ENCODE measurements at places on chromosomes 7 and 10.

DNA sequence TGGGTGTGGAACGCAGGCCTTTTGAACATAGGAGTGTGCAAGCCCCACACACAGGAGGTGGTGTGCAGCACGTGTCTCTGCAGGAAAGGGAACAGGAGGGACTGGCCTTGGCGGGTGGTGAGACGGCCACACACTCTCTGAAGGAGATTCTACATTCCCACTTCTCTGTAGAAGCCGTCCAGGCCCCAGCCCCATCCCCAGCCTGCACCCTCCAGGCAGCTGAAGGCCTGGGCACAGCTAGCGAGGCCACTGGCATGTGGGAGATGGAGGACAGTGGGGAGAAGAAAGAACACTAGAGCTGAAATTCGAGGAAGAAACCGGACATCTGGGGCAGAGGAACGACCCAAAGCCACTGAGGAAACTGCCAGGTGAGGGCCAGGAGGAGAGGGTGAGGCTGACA is 507.3 kb downstream of the DNAJB6 start:
- no peak for DNase-seq

GRCh38 chr7:136530831-136531230 is 337.6 kb upstream of the CHRM2 start:
- DNase-seq: no peak

- no peak for DNase-seq
These were observed 8.9 kb downstream of the AKR1E2 start for GRCh38 chr10:4834898-4835405.

GRCh38 chr7:27192546-27193334 is 7.2 kb downstream of the HOXA13 start:
- no peak for DNase-seq

DNA sequence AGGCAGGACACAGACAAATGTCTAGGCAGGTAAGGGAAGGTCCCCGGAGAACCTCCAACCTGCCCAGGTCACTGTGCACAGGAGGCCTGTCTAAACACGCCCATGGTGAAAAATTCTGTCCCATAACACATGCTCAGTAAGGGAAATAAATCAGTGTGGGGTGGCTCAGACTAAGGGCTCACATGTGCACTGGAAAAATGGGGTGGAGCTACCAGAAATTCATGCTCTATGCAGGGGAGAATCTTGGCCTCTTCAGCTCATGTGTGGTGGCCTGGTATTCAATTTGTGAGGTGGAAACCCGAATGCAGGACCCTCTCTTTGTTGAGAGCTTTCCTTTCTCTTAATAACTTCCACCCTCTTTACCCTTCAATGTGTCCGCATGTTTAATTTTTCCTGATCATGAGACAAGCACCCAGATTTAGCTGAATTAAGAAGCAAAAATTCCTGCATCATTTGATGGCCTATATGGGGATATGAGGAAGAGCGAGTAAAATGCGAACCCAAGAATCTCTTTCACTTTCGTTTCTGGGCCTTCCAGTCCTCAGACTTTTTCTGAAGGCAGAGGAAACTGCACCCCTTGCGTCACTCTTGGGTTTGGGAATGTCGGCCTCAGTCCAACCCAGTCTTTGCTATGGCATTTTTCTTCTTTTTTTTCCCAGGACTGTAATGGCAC is 163.2 kb downstream of the DGKB start:
- DNase-seq: no peak

- no peak for DNase-seq
These were observed 25.8 kb upstream of the PDGFA start for GRCh38 chr7:545470-545869.

DNA sequence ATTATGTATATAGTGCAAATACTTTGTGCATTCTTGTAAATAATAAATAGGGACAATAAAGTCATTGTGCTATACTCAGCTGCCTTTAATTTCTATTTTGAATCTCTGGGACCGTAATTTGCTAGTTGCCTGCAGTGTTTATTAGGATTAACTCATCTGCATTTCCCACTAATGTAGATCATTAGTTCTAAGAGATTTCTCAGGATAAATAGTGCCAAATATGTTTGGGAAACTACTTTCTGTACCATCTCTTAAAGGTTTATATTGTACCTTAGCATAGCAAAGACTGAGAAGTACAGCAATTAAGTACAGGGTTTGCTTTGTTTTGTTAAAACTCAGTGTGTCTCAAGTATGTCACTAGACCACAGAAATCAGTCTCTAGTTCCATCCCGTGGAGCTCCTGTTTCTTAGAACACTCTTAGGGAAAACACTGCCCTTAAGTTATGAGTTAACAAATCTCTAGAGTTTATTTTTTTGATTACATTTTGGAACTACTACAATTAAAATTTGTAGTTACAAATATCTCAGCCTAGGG is 26.0 kb downstream of the ADD3 start:
- DNase-seq: no peak

- no peak for DNase-seq
These were observed 61.1 kb upstream of the ZMIZ1 start for GRCh38 chr10:79007421-79008319.

- peak; percentile 22 for DNase-seq
These were observed 120.6 kb downstream of the CLEC2L start for GRCh38 chr7:139643951-139644585.

DNA sequence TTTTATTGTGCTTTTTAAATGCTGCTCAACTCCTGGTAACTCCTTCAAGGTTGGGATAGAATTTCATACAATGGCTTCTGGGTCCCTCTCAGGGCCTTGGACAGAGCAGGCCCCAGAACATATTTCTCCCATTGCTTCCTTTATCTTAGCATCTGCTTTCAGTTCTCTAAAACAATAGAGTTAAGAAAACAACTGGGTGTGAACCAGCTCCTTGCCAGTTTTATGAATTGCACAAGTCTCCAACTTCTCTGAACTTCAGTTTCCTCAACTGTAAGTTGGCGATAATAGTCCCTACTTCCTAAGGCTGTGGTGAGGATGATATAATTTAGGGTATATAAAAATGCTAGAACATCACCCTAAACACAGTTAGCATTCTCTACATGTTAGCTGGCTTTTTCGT is 77.0 kb upstream of the INHBA start:
- no peak for DNase-seq

DNA sequence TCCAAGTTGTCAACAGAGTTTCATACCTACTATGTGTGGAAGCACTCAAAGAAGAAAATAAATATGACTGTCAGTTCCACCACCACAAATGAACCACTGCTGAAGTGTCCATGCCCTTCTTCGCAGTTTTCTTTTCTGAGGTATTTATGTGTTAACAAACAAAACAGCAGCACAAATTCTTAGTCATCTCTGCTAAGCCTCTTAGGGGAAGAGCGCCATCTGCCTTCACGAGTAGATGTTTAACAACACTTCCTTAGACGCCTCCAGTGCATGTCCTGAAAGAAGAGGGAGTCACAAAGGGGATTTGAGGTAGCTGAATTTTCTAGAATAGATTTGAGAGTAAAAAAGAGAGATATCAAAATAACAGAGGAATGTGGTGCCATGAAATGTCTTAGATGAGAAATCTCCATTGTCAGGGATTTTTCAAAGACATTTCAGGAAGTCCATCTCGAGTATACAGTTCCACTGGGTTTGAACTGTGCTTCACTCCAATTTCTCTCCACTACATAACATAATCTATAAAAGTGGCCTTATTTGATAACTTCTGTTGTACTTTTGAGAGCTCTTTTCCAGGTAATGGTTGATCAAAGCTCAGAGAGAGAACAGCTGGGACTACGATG is 775.3 kb upstream of the POM121L12 start:
- DNase-seq: no peak

- no peak for DNase-seq
These were observed 9.1 kb downstream of the OR2A7 start for GRCh38 chr7:144255471-144255897.

GRCh38 chr7:147245274-147245673 is 1128.7 kb downstream of the CNTNAP2 start:
- DNase-seq: peak; percentile 43

DNA sequence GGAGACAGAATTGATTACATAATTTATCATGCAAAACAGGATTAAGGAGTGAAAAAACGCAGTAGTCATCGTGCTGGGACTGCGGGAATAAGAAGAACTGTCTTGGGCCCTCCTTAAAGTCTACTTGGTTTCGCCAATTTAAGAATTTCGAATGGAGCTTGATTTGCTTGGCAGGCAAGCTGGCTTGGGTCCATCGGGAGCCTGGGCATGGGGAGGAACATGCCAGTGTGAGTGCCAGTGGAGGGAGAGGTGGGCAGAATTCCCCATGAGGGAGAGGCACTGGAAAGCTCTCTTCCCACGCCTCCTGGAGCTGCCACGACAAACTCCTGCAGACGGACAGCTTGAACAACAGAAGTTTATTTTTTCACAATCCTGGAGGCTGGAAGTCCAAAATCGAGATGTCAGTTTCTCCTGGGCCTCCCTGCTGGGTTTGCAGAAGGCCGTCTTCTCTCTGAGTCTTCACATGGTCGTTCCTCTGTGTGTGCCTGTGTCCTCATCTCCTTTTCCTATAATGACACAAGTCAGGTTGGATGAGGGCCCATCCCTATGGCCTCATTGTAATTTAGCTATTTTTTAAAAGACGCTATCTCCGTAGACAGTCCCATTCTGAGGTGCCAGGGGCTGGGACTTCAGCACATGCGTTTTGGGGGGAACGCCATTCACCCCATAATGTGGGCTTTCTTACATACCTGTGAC is 528.7 kb upstream of the DPP6 start:
- no peak for DNase-seq

GRCh38 chr10:70820976-70821750 is 5.4 kb downstream of the SGPL1 start:
- DNase-seq: peak; percentile 25

DNA sequence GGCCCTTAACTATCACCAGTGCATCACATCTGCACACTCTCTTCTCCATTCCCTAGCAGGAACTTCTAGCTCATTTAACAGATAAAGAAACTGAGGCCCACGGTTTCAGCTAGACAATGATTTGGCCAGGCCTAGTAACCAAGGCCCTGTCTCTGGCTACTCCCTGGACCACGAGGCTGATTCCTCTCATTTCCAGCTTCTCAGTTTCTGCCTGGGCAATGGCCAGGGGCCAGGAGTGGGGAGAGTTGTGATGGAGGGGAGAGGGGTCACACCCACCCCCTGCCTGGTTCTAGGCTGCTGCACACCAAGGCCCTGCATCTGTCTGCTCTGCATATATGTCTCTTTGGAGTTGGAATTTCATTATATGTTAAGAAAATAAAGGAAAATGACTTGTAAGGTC is 13.5 kb downstream of the AQP1 start:
- no peak for DNase-seq

DNA sequence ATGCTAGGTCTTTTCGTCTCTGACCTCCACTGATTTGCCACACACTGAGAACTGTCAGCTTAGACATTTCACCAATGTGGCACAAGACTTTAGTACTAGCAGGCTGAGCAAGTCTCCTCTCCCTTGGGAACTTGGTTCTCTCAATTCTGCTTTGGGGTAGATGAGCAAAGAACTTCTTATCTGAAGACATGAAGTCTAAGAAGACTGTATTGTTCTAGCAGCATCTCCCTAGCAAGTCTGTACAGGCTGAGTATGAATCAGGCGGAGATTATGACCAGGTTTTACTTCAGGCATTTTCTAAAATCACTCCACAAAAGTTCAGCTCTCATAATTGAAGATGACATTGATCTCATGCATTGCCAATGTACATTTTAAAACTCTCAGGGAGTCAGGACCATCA is 23.8 kb upstream of the STN1 start:
- no peak for DNase-seq

DNA sequence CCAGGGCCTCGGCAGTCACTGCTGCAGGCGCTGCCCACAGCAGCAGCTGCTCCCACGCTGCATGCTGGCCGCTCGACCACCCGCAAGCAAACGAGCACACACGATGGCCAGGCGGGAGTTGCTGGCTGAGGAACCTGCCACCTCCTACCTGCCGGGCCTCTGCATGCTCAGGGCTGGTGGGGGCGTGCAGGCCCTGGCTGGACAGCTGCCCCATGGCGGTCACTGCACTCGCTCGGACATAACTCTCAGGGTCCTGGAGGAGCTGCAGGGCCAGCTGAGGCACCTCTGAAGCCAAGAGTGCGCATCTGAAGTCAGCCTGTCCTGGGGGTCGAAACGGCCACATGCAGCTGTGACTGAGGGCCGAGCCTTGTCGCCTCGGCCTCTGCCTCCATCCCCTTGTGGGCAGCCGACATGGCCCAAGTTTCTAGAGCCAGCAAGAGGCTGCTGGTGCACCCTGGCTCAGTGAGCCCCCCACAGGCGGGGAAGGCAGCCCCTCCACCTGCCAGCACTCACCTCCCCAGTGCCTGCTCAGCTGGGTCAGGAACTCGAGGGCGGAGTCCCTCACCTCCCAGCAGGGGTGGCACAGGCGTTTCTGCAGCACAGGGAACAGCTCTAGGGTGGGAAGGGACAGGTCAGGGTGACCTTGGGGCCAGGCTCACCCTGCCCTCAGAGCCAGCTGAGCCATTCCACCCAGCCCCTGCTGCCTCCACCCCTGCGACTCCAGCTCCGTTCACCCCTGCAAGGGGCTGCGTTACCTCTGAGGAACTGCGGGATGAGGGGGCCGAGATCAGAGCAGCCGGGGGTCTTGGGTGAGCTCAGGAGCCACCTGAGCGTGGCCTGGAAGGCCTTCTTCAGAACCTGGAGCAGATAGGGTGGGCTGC is 16.1 kb downstream of the BRAT1 start:
- no peak for DNase-seq

DNA sequence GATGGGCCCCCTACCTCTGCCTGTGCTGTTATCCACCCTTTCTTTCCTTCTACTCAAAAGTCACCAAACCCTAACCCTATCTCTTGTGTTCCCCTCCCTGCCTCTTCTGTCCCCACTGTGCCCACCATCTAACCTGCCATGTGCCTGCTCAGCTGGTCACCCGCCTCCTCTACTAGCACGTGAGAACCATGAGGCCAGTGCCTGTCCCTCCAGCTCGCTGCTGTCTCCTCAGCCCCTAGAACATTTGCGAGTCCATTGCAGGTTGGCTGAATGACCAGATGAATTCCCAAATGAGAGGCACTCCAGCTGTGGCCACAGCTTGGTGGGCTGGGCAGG is 129.0 kb downstream of the ARHGAP22 start:
- no peak for DNase-seq

- DNase-seq: no peak
These were observed 69.8 kb downstream of the CDK6 start for GRCh38 chr7:92766461-92767003.

GRCh38 chr10:110755781-110756180 is 111.6 kb downstream of the RBM20 start:
- no peak for DNase-seq

GRCh38 chr7:78301407-78301806 is 502.8 kb downstream of the PHTF2 start:
- DNase-seq: no peak

DNA sequence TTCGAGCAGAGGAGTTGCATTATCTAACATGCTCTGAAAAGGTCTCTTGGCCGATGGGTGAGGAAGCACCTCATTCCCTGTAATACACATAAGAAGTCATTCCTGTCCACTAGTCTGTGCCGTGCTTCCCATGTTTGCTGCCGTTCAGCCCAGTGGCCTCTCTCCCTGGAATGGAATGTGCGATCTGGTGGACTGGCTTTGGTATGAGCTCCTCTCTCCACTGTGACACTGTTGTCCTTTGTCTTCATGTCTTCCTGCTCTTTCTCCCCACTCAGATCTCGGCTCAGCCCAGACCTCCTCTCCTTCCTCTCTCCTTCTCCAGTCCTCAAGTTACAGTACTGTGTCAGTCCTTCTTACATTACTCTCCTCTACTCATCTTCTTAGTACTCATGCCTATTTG is 192.8 kb upstream of the KLF6 start:
- DNase-seq: no peak

GRCh38 chr7:46076527-46076926 is 155.5 kb upstream of the IGFBP3 start:
- DNase-seq: no peak

GRCh38 chr7:44313016-44313415 is 12.4 kb downstream of the CAMK2B start:
- no peak for DNase-seq

- no peak for DNase-seq
These were observed 1121.4 kb downstream of the XPNPEP1 start for GRCh38 chr10:108801775-108802517.

Measured in activated CD4-positive, alpha-beta T cell treated with anti-CD3 and anti-CD28 coated beads for 48 hours (primary cell).